ENCODE measurements at places on chromosomes 1 and 21. TPM values are rescaled to one million over a fixed set of nuclear protein-coding genes. Genes with fewer than 3 reads are reported as not detected.

The TBX19 gene
- total RNA-seq = 0.83 TPM

The F11R gene
- total RNA-seq = 16.1 TPM

DNA sequence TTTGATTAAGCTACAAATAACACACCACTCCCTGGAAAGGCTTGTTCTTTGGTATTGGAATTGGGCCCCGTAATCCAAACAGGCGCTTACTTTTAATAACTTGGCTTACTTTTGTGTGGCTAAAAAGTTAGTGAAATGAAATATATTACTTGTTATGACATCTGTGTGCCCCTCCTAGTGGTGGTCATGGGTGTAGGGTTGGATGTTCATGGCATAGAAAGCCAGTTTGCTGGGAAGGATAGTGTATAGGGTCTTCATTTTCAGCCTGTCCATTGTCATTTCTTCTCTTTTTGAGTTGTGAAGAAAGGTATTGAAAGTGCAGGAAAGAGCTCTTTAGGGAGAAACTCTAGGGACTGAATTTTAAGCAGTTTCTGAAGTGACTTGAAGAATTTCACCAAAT lies 5.9 kb downstream of the CDC14A start:
- DNase-seq = no peak

The LAD1 gene
- not detected for total RNA-seq

GRCh38 chr1:46474570-46474969 lies 15.1 kb upstream of the DMBX1 start:
- DNase-seq = no peak

Data from esophagus muscularis mucosa (tissue), 4 donors.